ENCODE measurements at places on chromosomes 5 and 9. TPM values are rescaled to one million over a fixed set of nuclear protein-coding genes. Genes with fewer than 3 reads are reported as not detected.

GRCh38 chr5:134101686-134102439 lies 12.6 kb upstream of the TCF7 start:
- H3K4me1 ChIP-seq, result peaks cover 18% of the 10 kb centered on the region
- H3K4me3 ChIP-seq, result no peak overlapping the region
- no peak overlapping the region for H3K27ac ChIP-seq
- H3K27me3 ChIP-seq, result no peaks in the 10 kb centered on the region

IFNA1 gene
- not detected for polyA plus RNA-seq

DNA sequence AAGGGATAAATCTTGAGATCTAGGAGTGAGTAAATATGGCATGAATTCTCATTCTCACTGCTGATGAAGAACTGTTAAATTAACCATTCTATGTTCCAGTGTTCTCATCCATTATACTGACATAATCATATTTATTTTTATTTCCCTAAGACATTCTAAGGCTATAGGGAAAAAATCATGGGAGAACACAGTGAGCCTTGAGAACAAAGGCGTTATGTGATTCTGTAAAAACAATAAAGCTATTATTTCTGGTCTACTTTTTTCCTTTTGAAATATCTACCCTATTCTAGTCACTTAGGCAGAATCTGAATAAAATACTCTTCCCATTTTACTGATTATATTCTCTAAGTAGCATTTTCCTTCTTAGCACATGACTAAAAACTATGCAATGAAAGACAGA lies 155.7 kb upstream of the ADAMTS16 start:
- no peaks in the 10 kb centered on the region for H3K36me3 ChIP-seq
- H3K27ac ChIP-seq, result no peak overlapping the region
- DNase-seq, result no peak
- no peaks in the 10 kb centered on the region for H3K27me3 ChIP-seq

PRR16 gene
- 1.6 TPM for polyA plus RNA-seq

SPARC gene
- polyA plus RNA-seq, result 272 TPM

SLC26A2 gene
- polyA plus RNA-seq, result 88.8 TPM

DNA sequence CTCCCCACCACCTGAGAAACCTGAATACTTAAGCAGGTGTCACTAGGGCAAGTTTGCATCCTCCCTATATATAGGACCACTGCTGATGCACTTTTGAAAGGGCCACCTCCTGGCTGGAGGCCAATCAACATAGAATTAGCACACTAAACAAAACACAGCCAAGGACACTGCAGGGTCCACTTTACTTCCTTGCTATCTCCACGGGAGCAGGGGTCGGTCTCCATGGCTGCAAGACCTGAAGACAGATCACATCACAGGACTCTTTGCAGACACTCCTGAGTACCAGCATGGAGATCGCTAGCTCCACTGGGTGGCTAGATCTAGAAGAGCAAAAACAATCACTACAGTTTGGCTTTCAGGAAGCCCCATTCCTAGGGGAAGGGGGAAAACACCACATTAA lies 72.3 kb downstream of the C9orf153 start:
- no peak for DNase-seq
- no peaks in the 10 kb centered on the region for H3K4me1 ChIP-seq
- no peaks in the 10 kb centered on the region for H3K36me3 ChIP-seq
- H3K27ac ChIP-seq, result no peak overlapping the region
- H3K27me3 ChIP-seq, result no peaks in the 10 kb centered on the region

DNA sequence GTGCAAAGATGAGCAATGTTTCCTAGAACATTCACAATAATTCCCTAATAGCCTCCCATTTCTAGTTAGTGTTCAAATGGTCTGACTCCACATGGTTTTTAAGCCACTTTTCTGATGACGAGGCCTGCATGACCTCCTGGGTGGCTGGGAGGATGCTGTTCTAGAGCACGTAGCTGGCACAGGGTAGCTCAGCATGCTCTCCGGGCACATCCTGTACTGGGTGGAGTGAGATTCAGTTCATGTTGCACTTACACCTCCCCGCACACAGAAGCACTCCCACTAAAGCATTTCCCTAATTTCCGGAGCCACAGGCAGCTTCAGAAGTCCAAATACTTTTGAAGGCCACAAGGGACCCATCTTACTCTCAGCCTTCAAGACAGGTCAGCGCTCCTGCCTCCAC lies 159.8 kb upstream of the LHFPL2 start:
- peaks cover 25% of the 10 kb centered on the region for H3K4me1 ChIP-seq
- no peak overlapping the region for H3K4me3 ChIP-seq
- no peak for DNase-seq
- H3K27ac ChIP-seq, result no peak overlapping the region
- H3K36me3 ChIP-seq, result no peaks in the 10 kb centered on the region

DNA sequence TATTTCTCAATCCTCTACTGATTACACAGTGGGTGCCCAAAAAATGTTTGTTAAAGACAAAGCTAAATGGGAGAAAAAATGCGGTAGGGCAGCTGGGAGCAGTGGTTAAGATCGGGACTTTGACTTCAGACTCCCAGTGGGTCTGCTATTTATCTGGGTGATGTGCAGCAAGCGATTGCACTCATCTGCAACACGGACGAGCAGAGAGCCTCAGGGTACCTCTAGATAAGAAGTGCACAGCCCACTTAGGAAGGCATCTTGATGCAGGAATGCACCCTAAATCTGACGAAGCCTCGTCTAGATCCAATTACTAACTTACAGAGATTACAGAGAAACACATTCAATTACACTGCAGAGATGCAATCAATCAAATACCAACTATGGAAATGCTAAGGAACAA lies 4.0 kb downstream of the MAPK9 start:
- no peak overlapping the region for H3K27ac ChIP-seq
- peaks cover 13% of the 10 kb centered on the region for H3K4me1 ChIP-seq
- no peak for DNase-seq
- H3K36me3 ChIP-seq, result no peaks in the 10 kb centered on the region

DNA sequence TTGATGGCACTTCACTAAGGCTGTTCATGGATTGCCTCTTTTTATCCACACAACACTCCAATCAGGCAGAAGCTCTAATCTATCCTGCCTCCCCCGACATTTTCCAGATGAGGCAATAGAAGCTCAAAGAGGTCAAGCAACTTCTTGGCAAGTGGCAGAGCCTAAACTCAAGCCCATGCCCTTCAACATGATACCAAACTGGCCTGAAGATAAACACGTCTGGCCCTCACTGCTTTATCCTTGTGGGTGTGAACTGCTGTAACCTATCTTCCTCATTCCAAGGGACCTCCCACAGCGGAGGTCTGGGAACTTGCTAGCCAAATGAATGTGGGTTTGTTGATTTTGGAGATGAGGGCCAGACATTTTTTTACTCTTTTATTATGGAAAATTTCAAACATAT lies 9.5 kb downstream of the SLC35A4 start:
- no peaks in the 10 kb centered on the region for H3K4me1 ChIP-seq
- no peak overlapping the region for H3K4me3 ChIP-seq
- H3K27ac ChIP-seq, result no peak overlapping the region
- H3K27me3 ChIP-seq, result no peaks in the 10 kb centered on the region

DNA sequence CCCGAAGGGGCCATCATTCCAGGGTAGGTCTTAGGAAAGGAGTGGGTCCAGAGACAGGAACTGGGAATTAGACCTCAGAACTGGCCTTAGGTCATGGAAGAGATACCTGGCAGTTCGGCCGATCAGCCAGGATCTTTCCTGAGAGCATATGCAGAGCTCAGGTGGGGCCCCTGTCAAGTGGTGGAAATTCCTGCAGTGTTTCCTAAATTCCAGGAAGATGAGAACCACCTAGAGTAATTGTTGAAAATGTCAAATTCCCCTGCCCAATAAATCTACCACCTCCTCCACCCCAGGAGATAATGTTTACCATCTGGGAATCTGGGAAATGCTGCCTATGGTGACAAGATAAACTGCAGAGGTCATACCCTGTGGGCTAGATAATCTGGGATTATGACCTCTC lies 14.6 kb downstream of the TMEM171 start:
- H3K36me3 ChIP-seq, result no peaks in the 10 kb centered on the region
- H3K27me3 ChIP-seq, result peaks cover 6% of the 10 kb centered on the region

GRCh38 chr9:32218100-32218767 lies 166.2 kb upstream of the ACO1 start:
- no peak overlapping the region for H3K4me3 ChIP-seq
- no peak overlapping the region for H3K27ac ChIP-seq
- DNase-seq, result no peak

DNA sequence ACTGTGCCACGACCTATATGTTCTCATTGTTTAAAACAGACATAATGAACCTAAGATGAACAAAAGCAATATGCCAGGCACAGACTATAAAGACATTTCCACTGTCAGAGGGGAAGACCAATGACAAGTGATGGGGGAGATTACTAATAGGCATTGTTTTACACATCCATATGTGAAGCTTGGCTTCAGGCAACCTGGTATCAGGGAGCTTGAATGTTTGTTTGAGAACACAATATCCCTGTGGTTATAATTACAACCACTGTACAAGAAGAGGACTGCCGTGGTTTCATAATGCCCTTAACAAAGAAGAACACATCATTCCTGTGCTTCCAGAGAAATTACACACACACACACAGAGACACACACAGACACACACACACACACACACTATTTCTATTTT lies 385.7 kb downstream of the BNC2 start:
- no peak overlapping the region for H3K27ac ChIP-seq
- no peaks in the 10 kb centered on the region for H3K4me1 ChIP-seq
- DNase-seq, result no peak
- no peaks in the 10 kb centered on the region for H3K27me3 ChIP-seq

COL27A1 gene
- 1.8 TPM for polyA plus RNA-seq

DNA sequence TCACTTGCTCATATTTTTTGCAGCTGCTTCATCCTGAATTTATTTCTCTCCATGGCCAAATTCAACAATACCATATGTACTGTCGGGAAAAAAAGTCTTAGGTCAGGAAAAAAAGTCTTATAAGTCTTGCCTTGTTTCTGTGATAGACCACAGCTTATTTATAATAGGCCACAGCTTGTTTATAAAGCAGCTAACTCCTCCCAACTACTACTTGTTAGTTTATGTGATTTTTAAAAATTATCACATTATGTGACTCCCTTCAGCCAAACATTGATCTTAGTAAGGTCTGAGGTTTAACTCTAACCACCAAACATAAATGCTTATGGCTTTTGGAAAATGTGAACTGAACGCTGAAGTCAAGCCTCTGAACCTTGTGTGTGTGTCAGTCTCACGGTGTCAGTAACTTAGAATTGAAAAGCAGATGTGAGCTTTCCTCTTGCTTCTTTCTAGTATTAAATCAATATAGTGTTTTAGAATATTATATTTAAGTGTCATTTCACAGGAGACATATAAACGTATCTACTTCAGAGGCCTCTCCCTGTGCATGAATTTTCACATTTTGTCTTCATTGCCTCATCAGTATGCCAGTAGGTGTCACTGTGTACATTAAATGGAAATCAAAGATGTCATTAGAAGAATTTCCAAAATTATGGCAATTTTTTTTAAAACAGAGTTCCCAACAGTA lies 51.3 kb downstream of the SNX24 start:
- peaks cover 6% of the 10 kb centered on the region for H3K4me1 ChIP-seq
- no peak for DNase-seq
- H3K27me3 ChIP-seq, result no peaks in the 10 kb centered on the region
- H3K4me3 ChIP-seq, result no peak overlapping the region
- H3K27ac ChIP-seq, result no peak overlapping the region

DNA sequence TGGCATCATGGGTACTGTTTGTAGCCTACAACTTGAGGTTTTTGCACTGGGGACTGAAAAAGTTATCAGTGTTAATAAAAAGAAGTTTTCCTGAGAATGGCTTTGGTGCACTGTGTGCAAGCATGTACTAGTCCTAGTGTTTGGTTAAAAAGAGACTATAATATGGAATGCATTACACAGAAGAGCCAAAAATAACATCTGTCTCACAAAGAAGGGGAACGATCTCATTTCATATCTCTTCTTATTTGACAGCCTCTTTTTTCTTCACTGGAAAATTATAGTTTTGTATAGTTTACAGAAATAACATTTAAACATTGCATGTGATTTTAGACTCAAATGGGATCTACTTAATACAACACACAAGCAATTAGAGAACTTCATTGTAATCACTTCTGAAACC lies 127.0 kb upstream of the GDNF start:
- no peak for DNase-seq
- H3K36me3 ChIP-seq, result no peaks in the 10 kb centered on the region
- no peak overlapping the region for H3K27ac ChIP-seq
- H3K4me3 ChIP-seq, result no peak overlapping the region
- no peaks in the 10 kb centered on the region for H3K27me3 ChIP-seq

GRCh38 chr5:76801803-76802195 lies 17.0 kb upstream of the F2RL1 start:
- H3K27me3 ChIP-seq, result no peaks in the 10 kb centered on the region
- no peak overlapping the region for H3K27ac ChIP-seq
- no peaks in the 10 kb centered on the region for H3K4me1 ChIP-seq

MARVELD2 gene
- 4.2 TPM for polyA plus RNA-seq

Measured in sigmoid colon (tissue), 7 donors.